Muscle of back (tissue), 13 donors: ENCODE measurements at places on chromosomes 6 and 20.
A peak's percentile ranks its signal among the peaks of the same experiment; 100 is the strongest.

GRCh38 chr6:95266537-95267258 is 310.6 kb upstream of the MANEA start:
- DNase-seq, result no peak

DNA sequence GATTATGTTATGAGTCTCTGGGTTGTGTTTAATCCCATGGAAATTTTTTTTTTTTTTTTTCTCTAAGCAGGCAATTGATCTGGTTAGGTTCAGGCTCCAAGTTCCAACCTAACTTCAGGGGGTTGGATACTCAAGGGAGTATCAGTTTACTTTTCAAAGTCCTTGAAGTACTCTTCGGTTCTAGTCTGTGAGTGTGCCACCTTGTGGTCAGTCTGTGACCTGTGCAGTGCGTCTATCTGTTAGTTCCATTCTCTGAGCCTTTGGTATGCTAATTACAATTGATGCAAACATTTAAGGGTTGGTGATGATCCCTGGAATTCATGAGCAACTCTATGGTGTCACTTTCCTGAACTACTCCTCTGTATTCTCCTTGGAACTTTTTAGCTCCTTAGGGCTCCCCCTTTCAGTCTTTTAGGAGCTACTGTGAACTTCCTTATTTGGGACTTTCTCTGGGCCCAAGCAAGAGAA is 342.0 kb downstream of the SOX4 start:
- DNase-seq, result no peak

DNA sequence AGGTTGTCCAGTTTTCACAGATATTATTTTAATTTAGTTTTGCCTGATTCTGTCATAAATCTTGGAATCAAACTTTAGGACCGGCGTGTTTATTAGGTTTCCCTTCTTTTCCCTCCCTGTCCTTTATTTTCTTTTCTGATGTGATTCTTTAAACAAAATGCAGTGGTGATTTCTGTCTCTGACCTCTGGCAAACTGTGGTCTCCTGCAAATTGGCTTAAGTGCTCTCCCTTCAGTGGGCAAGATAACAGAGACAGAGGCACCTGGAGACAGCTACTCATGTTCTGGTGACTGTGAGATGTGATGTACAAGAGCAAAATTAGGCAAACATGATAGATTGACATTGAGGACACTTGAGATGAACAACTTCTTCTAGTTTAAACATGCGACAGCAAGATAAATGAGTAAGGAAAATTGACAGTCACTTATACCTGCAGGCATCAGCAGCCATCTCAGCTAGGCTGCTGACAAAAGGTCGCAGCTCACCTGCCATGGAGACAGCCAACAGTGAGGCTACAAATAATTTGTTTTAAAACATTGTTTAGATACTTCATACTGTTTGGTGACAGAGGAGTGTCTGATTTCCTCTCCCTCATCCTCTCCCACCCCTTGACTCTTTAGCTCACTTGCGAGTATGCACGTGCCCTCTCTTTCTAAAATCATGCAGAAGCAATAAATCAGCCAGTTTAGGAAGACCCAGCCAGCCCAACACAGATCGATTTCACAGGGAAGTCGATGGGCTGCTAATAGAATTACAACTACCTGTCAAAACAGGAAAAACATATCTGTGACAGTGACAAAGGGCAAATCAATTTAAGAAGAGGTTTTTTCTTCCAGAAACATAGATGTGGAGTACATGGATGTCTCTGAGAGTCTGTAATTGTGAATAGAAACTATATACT is 63.4 kb upstream of the MAP3K7 start:
- DNase-seq, result no peak

- DNase-seq, result no peak
Measured at GRCh38 chr6:35247642-35248231, 11.8 kb upstream of the ZNF76 start.

DNA sequence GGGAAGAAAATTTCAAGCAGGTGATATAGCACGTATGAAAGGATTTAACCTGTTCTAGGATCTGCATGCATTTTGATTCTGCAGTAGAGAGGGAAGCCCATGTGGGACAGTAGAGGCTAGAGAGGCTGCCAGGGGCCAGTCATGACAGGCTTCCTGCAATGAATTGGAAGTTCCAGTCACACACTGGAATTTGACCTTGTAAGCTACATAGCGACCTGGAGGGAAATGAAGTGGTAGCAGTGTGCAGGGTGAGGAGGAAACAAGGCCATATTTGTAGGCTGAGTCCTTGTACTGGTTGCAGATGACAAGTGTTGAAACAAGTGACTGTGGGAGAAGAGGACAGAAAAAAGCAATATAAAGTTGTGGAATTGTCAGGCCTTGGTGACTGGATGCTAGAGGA is 58.6 kb upstream of the OLIG3 start:
- no peak for DNase-seq

DNA sequence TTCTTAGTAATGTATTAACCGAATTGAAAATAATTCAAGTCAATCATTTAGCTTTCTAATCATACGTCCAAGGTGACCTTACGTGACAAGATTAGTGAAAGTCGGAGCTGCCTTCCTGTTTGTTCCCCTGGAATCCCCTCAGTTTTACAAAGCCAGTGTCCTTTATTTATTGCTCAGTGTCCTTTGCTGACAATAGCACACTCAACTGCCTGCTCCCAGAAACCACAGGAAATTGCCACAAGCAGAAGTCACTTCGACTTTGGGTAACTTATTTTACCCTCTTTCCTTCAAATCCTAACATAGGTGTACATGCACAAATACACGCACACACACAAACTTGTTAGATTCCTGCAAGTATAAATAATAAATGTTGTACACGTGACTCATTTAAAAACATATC is 1167.7 kb upstream of the ADGRB3 start:
- no peak for DNase-seq

DNA sequence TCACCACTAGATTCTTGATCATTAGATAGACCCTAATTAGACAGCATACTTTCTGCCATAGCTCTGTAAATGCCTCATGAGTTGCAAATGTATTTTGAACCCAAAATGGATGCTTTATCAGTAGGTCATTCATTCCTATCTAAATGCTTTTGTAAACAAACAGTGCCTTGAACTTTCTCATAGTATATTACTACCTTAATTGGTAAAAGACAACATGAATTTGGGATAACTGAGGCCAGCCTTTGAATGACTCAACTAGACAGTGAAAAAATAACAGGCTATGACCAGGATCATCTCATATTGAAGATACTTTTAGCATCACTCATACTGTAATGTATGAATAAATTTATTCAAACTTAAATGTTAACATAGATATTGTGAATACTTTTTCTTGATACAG is 37.0 kb upstream of the PRL start:
- peak; percentile 51 for DNase-seq

GRCh38 chr6:42547407-42548329 is 16.2 kb upstream of the UBR2 start:
- DNase-seq, result peak; percentile 94

- DNase-seq, result no peak
Measured at GRCh38 chr20:62309947-62310756, 7.4 kb downstream of the ADRM1 start.

- no peak for DNase-seq
Measured at GRCh38 chr6:139380168-139380567, 5.7 kb upstream of the CITED2 start.

DNA sequence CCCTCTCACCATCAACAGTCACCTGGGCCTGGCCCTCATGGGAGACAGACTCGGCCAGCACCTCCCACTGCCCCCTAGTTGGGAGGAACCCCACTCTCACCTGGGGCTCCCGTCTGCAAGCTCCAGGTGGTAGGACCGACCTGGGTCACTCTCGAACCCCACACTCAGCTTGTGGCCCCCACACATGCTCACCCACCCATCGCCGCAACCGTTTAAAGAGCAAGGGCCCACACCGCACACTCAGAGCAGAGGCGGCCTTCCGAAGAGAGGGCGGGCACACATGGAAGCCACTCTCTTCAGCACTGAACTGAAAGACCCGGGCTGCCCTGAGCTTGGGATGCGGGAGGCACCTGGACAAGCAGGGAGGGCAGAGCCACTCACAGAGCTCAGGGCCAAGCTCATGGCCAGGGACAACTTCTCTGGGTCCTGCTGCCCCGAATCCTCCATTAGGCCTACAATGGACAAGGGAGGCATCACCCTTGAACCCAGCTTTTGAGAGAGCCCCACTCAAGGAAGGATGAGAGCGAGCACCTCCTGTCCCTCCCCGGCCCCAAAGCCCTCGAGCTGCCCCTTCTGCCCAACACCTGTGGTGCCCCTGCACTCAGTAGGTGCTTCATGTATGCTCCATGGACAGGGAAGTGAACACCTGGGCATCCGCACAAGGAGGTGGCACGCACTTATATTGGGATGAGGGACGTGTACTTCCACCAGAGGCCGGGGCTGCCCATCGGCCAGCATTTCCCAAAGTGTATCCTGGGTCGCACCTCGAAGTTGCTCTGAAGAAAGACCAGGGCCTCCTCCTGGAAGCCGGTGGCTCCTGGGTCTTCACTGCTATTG is 50.4 kb downstream of the YTHDF1 start:
- no peak for DNase-seq

GRCh38 chr6:111012143-111012452 is 30.3 kb downstream of the RPF2 start:
- no peak for DNase-seq

- peak; percentile 30 for DNase-seq
Measured at GRCh38 chr6:141677598-141678211, 455.0 kb upstream of the GJE1 start.

- DNase-seq, result no peak
Measured at GRCh38 chr20:57893366-57893999, 183.7 kb upstream of the PMEPA1 start.

DNA sequence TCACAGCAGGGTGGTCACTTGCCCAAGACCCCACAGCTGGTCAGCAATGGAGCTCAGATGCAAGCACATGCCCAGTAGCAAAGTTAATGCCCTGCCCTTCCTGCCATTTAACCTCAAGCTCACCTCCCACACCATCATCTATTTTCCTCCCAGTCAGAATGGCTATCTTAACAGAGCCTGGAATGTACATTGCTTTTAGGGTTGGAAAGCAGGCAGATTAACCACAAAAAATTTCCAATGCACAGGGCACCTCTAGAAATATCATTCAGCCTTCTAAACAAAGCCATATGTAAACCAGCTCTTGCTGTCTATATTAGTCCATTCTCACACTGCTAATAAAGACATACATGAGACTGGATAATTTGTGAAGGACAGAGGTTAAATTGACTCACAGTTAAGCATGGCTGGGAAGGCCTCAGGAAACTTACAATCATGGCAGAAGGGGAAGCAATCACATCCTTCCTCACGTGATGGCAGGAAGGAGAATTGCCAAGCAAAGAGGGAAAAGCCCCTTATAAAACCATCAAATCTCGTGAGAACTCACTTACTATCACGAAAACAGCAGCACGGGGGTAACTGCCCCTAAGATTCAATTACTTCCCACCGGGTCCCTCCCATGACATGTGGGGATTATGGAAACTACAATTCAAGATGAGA is 106.9 kb downstream of the FYN start:
- DNase-seq, result peak; percentile 53

DNA sequence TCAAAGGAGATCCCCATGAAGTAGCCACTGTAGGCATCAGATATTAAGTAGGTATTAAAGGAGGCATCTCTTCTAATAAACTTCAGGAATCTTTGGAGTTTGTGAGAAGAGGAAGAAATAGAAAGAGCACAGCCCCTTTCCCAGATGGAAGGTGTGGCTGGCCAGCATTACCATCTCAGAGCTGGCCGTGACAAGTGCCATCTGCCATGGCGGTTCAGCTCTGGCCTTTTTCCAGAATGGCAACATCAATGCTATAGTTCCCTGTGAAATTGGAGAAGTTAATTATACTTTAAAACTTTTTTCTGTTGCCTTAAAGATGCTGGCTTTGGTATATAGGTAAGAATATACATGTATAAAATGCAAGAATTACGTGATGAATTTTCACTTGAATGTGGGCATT is 51.9 kb upstream of the MCUR1 start:
- no peak for DNase-seq

- DNase-seq, result no peak
Measured at GRCh38 chr20:47361057-47361915, 4.8 kb upstream of the ZMYND8 start.

DNA sequence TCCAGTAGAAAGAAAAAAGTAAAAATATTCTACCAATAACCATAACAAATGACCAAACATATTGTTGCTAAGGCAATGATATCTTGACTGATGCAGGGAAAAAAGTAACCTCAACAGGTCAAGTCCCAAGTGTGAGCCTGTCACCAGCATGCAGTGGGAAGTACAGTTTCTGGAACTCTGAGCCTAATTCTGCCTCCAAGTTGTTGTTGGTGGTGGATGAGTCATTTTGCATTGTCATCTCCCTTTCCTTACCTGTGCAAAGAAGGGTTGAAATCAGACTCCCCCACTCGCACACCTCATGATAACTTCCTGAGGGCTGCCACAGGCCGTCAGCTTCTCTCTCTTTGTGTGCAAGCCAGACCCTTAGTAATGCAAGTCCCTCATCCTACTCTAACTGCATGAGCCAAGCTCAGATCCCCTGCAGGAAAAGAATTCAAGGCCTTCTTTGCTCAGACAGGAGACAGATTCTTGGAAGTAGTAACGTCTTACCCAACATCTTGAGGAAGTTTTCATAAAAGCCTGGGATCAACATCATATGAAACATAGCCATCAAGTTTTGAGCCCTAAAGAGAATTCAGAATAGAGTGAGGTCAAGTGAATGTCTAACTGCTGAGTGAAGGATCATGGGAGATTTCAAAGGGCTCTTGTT is 207.6 kb upstream of the FOXA2 start:
- no peak for DNase-seq

DNA sequence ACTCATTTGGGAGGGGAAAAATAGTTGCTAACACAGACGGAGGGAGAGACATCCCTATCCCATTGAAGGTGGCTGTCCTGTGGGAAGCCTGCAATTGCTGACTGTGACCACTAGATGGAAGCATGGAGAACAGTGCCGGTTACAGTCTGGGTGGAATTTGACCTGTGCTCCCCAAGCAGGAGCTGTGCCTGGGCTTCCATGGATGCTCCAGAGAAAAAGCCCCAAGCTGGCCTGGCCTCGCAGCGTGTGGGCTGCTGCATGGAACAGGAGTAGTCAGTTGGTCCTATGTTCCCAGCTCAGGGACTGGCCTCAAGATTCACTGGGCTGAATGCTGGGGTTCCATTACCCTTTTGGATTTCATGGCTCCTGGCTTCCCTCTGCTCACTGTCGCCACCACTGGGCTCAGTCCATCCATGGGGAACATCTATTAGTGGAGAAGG is 116.3 kb upstream of the CHD6 start:
- peak; percentile 3 for DNase-seq

DNA sequence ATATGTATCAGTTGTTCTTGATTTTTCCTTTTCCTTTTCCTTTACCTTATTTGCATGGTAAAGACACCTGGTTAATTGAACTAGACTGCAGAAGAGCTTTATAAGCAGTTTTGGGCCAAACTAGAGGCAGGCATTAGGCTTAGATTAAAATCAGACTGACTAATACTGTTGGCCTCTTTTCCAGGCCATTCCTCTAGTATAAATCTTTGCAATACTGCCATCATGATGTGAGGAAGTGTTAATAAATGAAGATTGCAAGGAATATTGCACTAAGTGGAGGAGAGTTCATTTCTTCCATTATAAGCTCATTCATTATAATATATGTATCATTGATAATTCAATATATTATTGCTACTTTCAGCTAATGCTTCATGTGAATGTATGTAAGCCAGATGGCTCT is 163.8 kb downstream of the MMUT start:
- no peak for DNase-seq

GRCh38 chr6:33742837-33743236 is 3.9 kb downstream of the IP6K3 start:
- DNase-seq, result no peak

- no peak for DNase-seq
Measured at GRCh38 chr6:41059556-41059955, 6.6 kb downstream of the APOBEC2 start.

- DNase-seq, result no peak
Measured at GRCh38 chr6:501891-502601, 110.5 kb downstream of the IRF4 start.

GRCh38 chr20:62754122-62754990 is 41.9 kb upstream of the MRGBP start:
- no peak for DNase-seq
